Natural killer cell (primary cell): ENCODE measurements at places on chromosomes 1 and 21. TPM values are rescaled to one million over a fixed set of nuclear protein-coding genes. Genes with fewer than 3 reads are reported as not detected.

DNASE2B gene
- not detected for total RNA-seq

CDK18 gene
- 4.0 TPM for total RNA-seq

DNA sequence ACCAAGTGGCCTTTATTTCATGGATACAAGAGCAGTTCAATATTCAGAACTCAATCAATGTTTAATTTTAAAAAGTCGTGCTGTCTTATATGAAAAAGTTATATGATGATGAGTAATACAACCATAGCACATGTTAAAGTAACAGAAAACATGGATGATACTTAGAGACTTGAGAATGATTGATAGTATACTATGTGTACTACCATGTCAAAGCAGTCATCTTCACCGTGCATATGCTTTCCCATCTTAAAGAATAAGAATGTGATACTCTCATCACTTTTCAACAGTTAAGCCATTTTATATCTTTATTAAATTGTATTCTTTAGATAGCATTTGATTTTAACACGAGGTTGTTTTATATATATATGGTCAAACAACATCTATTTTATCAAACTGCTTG lies 535.9 kb upstream of the ADAMTS5 start:
- DNase-seq: no peak

DNA sequence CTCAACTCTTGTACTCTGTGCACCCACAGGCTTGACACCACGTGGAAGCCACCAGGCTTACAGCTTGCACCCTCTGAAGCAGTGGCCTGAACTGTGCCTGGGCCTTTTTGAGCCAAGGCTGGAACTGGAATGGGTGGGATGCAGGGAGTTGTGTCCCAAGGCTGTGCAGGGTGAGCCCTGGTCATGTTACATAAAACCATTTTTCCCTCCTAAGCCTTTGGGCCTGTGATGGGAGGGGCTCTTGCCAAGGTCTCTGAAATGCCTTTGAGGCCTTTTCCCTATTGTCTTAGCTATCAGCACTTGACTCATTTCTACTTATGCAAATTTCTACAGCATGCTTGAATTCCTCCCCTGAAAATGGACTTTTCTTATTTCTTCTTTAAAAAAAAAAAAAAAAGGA lies 14.1 kb downstream of the VN1R5 start:
- no peak for DNase-seq

DNA sequence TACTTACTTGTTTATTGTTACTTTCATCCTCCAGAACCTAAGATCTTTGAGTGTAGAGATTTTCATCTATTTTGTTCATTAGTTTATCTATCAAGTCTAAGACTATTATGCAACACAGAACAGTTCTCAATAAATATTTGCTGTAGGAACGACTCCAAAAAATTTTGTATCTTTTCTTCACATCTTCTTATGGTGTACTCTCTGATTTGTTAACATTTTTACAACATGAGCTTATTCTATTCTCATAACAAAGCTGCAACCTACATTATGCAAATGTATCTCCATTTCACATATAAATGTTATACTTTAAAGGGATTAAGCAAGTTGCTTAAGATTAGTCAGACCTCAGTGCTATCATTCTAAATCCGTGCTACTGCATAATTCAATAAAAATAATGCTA lies 514.2 kb upstream of the ZP4 start:
- DNase-seq: no peak

GRCh38 chr1:230441183-230442029 lies 15.3 kb upstream of the PGBD5 start:
- no peak for DNase-seq

DNA sequence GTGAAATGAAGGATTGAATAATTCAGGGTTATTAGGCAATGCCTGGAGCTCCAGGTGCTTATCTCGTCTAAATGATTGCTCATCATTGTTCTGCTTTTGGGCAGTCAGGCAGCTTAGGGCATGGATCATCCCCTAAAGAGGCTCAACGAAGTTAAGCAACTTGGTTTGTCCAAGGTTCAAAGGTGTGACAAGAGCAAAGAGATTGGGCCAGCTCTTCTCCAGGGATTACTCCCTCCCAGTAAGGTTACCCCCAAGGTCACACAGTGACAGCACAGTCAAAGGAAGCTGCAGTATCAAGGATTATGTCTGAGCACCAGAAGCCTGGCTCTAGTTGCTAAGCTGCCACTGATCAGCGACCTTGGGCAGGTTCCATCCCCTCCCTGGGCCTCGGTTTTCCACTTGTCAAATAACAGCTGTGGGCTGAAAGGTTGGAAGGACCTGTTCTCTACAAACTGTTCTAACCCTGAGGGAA lies 6.8 kb downstream of the ETNK2 start:
- no peak for DNase-seq

DNA sequence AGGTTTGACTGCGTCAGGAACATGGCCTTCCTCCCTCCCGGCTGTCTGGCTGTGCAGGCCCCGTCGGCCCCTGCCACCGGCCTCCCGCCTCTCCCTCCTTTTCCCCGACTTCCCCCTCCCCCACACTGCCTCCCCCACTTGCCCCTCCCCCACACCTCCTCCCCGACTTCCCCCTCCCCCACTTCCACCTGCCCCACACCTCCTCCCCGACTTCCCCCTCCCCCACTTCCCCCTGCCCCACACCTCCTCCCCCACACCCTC lies 52.6 kb downstream of the SLC19A1 start:
- no peak for DNase-seq

GRCh38 chr1:74012583-74012982 lies 185.4 kb downstream of the LRRIQ3 start:
- DNase-seq: no peak

GRCh38 chr21:32955311-32956060 lies 70.2 kb upstream of the OLIG2 start:
- DNase-seq: no peak

- no peak for DNase-seq
Measured at GRCh38 chr1:61480273-61480935, 244.5 kb downstream of the TM2D1 start.

DNA sequence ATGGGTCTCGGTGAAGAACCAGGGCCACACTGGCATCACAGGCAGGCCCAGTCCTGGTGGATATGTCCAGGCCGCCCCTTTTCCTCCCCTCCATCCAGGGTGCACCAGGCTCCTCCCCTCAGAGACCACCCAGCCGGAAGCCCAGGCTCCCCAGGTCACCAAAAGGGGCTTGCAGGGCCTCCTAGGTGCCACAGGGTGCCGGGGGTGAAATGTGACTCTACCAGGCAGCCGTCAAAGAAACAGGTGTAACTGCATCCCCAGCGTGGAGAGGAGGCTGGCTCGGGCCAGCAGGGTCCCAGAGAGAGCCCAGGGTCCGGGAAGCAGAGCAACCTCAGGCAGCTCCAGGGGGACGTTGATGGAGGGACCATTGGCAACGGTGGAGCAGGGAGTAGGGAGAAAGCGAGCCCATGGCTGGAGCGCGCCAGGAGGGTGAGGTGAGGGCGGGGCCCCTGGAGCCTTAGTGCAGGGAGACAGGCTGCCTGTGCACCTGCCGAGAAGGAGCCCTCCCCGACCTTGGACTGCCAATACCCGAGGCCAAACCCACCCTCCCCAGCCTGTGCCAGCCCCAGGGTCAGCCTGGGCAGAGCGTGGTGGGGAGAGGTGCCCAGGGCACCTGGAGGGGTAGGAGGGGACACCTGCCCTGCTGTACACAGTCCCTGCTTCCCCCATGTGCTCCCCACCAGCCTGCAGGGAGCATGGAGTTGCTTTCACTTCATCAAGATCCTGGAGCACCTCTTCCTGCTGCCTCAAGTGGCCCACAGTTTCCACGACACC lies 48.3 kb upstream of the POFUT2 start:
- no peak for DNase-seq

DNA sequence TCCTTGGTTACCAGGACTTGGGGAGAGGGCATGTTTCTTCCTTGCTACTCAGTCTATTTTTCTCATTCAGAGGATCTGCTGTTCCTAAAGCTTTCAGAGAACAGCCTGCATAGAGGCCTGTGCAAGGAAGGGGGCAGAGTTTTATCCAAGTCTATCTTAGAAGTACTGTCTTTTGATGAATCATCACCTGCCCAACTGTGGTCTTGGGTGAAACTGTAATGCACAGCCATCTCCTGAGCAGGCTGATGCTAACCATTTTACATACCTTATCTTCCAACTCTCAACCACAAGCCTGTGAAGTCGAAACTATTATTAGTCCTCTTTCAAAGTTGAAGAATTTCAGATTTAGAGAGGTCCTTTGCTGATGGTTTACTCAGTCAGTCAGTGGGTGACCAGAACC lies 368.0 kb downstream of the HHAT start:
- DNase-seq: no peak

DNA sequence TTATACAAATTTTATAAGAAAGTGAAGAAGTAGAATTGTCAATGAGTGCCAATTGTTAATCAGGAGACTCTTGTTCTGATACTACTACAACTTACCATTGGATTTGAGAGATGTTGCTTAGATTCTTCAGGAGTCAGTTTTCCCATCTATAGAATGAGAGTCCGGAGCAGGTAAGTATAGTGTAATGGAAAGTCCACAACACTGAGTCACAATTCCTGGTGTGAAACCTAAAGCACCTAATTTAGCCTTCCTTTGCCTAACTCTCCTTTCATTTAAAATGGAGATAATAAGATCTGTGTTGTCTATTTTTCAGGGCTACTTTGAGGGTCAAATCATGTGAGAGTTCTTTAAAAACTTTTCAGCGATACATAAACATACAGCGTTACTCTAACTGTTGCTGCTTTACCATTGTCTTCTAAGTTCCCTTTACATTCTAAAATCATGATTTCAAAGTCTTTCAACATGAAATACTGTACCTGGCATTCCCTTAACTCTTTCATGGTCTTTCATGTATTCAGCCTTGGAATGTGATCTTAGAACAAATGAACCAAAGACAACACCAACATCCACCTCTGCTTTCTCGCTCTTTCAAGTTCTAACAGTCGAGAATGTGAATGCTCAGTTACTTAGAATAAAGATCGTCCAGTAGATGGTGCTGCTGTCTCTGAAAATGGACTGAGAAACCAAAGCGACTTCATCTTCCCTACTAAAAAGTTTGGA lies 90.9 kb downstream of the SLC30A10 start:
- DNase-seq: no peak

- DNase-seq: peak; percentile 26
Measured at GRCh38 chr21:31343680-31344480, at the start of gene TIAM1. TSS of gene TIAM1 (minus strand) at chr21:31344261. CDS start at chr21:31266972, 77,289 bp downstream.

GRCh38 chr1:222240536-222241181 lies 307.2 kb downstream of the HHIPL2 start:
- DNase-seq: no peak

DNA sequence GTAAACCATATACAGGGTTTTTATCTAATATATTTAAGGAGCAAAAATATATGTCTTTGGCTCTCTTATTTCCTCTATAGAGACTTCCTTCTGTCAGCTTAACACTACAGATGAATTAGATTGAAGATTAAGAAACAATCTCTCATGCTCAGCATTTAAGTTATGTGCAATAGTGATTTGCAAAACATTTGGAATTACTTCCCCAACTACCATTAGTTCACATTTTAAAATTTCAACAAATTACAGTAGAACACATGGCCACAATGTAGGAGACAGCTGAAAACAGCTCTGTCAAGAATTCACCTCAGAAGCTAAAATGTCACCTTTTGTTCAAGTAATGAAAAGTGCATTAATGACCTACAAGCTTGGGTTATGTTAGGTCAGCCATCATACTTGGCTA lies 177.9 kb downstream of the EIF4G3 start:
- DNase-seq: no peak

DNA sequence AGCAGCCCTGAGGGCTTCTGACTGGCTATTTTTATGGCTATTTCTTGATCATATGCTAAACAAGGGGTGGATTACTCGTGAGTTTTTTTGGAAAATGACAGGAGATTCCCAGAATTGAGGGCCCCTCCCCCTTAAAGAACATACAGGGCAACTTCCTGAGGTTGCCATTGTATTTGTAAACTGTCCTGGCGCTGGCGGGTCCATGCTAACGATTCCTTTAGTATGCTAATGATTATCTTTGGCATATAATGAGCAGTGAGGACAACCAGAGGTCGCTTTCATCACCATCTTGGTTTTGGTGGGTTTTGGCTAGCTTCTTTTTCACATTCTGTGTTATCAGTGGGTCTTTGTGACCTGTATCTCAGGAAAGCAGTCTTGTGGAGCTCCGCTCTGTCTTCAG lies 24.1 kb downstream of the FMN2 start:
- no peak for DNase-seq

DNA sequence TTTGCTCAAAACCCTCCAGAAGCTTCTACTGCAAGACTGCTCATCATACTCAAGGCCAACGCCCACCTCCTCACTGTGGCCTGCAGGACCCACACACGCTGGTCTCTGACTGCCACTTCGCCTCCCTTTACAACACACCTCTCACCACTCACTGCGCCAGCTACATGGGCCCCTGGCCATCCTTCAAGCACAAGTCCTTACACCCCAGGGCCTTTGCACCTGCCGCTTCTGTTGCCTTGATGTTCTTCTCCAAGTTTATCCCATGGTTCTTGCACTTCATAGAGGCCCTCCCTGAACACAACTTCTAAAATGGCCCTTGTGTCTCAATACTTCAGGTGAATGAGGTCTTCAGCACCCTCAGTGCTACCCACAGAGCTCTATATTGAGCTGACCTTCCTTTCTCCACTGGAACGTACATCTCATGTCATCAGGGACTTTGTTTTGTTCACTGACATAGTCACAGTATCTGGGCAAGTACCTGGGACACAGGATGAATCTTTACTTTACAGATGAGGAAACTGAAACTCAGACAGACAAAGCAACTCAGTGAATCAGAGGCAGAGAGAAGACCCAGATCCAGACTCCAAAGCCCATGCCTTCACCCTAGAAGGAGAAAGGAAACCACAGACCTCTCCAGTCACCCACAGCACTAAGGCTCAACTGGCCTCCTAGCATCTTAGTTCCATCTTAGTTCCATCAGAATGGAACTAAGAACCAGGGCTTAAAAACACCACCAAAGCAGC lies 34.7 kb upstream of the CLSTN1 start:
- DNase-seq: no peak

DNA sequence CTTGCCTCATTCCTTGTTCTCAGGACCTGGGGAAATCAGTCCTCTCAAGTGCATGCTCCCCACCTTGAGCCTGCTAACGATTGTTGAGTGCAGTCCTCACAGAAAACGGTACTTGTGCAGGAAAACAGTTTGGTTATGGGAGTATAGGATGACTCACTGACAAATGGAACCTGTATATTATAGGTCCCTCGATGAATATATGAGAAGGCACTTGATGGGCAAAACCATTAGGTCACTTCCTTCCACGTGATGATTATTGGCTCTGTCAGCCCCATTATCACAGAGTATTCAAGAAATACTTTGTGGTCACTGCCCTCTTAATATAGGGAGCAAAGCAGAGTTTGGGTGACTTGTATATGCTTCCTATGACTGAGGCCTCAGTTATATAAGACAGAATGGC lies 6.2 kb downstream of the CCDC17 start:
- DNase-seq: no peak

DNA sequence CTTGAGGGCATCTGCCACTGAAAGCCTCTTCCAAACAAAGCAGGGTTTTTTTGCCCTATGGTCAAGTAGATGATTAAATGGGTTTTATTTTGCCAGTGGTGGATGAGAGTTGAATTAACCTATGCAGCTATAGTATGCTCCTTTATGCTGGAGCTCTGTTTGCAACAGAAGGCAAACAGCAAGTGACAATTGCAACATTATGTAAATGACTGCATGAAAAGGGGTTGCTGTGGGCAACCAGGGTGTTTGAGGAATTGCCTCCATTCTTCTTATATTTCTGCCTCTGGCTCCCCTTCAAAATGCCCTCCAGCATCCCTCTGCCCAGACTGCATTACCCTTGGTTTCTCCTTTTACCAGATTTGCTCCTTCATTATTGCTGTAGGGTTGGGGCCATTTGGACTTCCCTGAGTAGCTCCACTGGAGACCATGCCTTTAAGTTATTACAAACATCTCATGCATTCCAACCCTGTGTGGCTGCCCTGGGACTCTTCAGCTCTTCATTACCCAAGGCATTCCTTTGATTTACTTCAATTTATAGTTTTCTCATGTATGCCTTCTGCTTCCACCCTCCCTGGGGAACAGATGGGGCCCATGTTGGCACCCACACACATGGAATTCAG lies 398.4 kb downstream of the PRDM2 start:
- no peak for DNase-seq
